ENCODE measurements at places on chromosomes 12 and 14.

- no peak for DNase-seq
Observed at GRCh38 chr12:39252628-39253027, 190.3 kb downstream of the KIF21A start.

DNA sequence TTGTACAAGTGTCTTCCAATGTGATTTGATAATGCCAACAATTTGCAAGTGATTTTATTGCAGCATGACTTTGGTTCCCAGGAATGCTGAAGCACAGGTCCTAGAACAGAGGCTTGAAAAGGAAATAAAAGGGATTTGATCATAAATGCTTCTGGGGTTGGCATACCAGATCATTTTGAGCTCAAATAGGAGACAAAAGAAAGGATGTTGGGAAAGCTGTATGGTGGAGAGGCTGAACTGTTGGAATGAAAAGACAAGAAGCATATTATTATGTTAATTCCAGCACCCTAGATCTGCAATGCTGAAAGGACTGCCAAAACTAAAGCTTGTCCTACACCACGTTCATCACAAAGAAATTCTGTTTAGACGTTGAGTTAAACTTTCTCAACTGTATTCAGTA lies 143.1 kb downstream of the BICD1 start:
- no peak for DNase-seq

GRCh38 chr12:120529641-120530417 lies 871 bp upstream of the COQ5 start:
- DNase-seq, result no peak

DNA sequence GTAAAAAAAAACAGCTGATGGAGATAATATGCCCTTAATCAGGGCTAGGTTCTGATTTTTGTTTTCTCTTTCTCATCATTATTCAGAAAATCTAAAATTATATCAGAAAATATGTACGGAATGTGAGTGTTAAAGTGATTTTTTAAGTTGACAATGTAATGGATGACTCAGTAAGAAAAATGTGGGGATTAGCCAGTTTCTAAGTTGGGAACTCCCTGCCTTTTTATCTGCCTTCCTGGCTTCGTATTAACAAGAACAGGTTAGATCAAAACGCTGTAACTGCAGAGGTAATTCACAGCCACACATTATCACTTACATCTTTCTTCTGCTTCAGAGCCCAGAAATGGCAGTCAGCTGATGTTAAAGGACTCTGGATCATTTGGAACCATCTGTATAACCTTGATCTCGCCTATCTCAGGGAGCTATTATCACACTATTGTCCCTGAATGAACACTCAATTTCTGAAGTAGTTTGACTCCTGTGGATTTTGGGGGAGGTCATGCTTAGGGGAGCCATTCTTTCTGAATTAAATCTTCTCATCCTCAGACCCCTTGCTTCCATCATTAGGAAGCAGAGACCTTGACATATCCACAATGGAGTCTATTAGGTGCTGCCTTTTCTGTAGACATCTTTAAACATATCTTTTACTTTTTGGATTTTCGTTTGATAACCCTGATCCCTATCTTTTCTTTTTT lies 135.7 kb upstream of the SLC16A7 start:
- DNase-seq, result no peak

All from H54 (cell line).